COLO829 (cell line): ENCODE measurements at places on chromosomes 6 and 20.
A peak's percentile ranks its signal among the peaks of the same experiment; 100 is the strongest.

DNA sequence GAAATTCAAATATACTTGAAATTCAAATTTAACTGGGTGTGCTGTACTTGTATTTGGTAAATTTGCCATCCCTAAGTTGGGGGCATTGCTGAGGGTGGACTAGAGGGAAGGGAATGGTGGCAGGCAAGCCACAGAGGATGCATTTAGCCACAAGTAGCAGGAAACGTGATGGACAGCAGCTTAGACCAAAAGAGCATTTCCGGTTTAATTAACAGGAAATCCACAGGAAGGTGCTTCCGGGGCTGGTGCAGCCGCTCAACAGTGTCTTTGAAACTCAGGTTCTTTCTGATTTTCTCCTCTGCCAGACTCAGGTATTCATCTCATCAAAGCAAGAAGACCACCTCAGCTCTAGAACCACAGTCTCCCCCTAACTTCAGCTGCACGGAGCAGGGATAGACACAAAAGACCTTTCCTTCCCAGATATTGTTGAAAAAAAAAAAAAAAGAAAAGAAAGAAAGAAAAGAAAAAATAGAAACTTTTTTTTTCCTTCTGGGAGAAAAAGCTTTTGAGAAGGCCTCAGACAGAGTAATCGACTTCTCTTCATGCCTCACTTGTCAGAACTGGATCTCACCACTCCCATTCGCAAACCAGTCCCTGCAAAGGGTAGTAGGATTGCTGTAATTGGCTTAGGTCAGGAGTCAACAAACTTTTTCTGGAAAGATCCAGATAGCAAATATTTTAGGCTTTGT lies 8.0 kb upstream of the BCAS1 start:
- DNase-seq, result no peak

- DNase-seq, result no peak
These were observed 37.4 kb downstream of the HIVEP2 start for GRCh38 chr6:142907544-142907943.

- DNase-seq, result peak; percentile 91
These were observed 25.3 kb upstream of the CHD6 start for GRCh38 chr20:41643504-41643938.

DNA sequence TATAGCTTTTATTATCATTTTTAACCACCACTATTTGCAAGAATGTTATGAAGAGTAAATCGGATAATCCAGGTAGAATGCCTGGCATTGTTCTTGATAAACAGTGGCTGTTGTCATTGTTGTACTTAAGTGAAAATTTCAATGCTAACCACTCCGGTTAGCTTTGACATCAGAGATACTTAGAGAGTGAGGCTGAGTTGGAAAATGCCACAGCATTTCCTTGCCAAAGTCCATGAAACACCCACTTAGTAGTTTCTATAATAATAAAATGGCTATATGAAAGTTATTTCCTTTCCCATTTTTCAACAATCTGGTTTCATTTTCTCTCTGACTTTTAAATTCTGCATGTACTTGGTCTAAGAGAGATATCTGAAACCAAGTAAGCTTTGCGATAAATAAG lies 132.0 kb downstream of the CDK19 start:
- no peak for DNase-seq

- DNase-seq, result no peak
These were observed 517.5 kb downstream of the TBC1D32 start for GRCh38 chr6:120816794-120817193.

- peak; percentile 42 for DNase-seq
These were observed at the start of gene CALHM5 for GRCh38 chr6:116511424-116512110. Gene CALHM5 (plus strand): TSS chr6:116511639. CDS start chr6:116511697, 58 bp downstream.

GRCh38 chr6:105791583-105792318 lies 294.4 kb upstream of the PRDM1 start:
- no peak for DNase-seq

GRCh38 chr6:83868639-83869038 lies 9.2 kb downstream of the CYB5R4 start:
- DNase-seq, result no peak

DNA sequence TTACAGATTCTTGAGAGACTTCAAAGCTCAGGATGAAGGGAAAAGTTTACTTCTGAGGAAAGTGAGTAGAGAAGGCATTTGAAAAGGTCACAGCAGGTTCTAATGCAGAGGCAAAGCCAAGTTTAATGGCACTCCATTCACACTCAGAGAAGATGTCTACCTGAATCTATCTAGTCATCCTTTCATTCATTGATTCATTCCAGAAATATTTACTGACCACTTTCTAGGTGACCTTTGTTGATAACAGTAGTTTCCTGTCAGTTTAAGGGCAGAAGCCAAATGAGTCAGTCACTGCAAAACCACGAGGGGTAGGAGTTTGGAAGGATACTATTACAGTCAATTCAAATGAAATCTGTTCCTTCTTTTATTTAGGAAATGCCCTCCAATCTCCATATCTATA lies 30.8 kb downstream of the FBXO5 start:
- peak; percentile 79 for DNase-seq

GRCh38 chr6:128710315-128710714 lies 172.6 kb upstream of the LAMA2 start:
- no peak for DNase-seq

GRCh38 chr6:34887753-34888513 lies at the start of gene TAF11:
Gene TAF11 (minus strand): TSS chr6:34888042. CDS start chr6:34887957, 85 bp downstream.
- peak; percentile 85 for DNase-seq
